Fibroblast of the conjunctiva (primary cell): ENCODE measurements at places on chromosomes 12 and 14.

DNA sequence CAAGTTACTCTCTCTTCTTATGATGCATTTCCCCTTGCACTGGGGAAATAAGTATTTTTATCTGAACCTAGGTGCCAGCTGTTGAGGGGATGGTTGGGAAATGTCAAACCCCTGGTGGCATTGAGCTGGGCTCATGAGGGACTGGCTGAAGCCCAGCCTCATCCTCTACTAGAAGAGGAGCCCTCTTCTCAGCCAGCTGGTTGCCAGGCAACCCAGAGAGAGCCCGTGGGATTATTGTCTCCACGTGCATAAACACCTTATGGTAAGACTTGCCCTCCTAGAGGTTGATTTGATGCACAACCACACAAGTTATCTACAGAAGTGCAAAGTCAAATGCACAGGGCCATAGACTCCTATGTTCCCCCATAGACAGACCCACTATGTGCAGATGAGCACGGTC is 89.8 kb downstream of the WSCD2 start:
- no peak for DNase-seq

DNA sequence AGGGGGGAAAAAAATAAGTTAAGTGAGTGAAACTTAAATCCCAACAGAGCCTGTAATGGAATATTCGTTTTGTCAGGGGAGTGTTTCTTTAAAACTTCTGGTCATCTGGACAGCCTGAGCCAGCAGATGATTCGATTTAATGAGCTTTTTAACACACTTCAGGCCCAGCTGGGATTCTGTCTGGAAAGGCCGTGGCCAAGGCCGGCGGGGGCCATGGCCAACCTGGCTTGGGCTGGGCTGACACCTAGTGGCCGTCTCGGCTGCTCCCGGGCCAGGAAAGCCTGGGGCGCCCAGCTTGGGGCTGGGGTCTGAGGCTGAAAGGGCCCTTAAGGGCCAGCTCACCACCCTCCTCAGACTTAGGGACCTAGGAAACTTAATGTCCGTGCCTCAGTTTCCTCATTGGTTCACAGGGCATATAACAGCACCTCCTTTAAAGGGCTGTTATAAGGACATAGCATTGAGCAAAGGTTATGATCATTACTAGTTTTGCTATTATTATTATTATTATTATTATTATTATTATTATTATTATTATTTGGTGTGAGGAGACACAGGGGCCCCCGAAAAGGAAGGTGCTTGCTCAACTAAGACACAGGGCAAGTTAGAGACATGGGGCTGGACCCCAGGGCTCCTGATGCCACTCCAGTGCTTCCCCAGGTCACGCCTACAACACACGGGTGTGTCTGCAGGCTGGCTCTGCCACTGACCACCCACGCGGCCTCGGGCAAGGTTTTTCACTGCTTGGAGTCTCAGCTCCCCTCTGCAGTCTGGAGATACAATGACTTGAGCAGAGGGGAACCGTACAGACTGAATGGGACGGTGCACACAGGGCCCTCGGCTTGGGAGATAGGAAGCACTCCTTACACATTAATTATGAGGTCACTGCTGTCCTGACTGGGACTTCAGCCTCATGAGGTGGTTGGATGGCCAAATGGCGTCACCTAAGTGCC is 84.0 kb downstream of the SYNE3 start:
- peak; percentile 13 for DNase-seq

DNA sequence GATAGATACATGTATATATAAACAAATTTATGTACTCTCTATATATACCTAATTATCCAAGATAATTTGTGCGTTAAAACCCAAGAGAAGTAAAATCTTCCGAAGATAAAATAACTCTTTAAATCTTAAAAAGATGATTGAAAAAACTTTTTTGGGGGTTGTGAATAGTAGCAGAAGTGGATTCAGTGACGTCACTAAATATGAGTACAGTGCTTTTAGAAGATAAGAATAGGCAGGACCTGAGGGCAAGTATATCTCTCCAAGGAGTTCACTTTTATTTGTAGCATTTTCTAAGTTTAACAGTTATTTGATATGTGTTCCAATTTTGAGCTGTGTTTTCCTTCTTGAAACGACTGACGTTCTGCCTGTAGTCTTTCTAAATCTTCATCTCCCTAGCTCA is 319.8 kb downstream of the PPFIA2 start:
- no peak for DNase-seq

- DNase-seq, result no peak
These were observed 43.9 kb upstream of the ABCC9 start for GRCh38 chr12:21985155-21985554.

DNA sequence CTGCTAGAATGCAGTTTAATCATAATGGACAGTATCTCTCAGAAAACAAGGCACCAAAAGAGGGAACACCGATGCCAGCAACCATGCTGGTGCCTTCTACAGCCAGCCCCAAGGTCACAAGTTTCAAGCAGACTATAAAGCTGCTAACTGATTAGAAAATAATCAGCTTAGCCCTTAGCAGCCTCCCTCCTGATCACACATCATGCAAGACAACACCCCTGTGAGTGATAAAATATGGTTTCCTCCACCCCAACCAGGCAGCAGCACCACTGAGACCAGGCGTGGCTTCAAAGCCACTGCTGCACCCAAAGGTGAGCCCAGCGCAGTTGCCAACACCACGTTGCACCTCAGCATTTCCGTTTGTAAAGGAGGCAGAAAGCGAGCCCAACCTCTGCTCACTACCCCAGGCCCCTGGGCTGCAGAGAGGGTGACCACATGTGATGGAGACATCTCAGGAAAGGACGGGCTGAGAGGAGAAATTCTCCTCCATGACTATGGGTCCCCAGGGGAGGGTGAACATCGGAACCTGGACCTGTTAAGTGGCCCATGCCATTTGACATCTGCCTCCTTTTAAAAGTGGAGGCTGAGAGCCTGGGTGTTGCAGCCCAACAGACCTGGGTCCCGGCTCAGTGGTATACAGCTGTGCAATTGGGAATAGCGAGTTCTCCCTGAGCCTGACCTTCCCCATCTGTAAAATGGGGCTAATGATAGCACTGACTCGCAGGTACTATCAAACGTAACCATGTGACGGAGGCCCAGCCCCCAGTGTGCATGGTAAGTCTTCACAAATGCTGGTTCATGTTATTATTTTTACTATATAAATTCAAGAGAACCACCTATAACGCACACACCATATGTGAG is 11.5 kb downstream of the ZFP36L1 start:
- no peak for DNase-seq

GRCh38 chr14:35861204-35861868 is 35.2 kb downstream of the BRMS1L start:
- DNase-seq, result no peak

DNA sequence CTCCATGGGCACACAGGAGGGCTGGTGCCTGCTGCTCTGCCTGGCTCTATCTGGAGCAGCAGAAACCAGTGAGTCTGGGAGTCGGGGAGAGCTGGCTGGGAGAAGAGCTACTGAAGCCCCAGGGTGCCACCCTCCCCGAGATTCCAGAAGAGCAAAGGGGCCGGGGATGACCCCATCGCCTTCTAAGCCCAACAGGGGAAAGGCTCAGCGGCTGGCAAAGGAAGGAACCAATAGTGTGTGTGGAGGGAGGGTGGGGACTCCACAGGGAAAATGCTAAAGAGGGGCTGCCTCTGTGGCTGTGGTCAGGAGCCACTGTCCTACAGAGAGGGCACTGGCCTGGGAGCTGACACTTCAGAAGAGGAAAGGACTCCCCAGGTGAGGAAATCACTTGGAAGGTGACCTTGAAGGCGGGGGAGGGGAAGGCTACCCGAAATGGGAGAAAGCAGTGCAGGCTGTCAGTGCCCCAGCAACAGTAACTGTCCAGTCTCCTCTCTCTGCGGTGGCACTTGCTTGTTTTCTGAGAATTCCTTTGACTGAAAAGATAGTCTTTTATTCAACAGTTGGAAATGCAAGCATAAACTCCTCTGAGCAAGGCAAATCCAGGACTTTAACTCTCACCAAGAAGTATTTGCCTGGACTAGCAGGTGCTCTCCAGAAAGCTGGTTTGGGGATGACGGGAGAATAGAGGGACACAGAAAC is 552 bp downstream of the TAPBPL start:
- no peak for DNase-seq

GRCh38 chr14:95071649-95072280 is 85.6 kb downstream of the DICER1 start:
- DNase-seq, result no peak

GRCh38 chr14:99884834-99885648 is 91.8 kb downstream of the EML1 start:
- DNase-seq, result peak; percentile 60

GRCh38 chr12:73321776-73322175 is 1049.6 kb downstream of the TRHDE start:
- DNase-seq, result no peak
